Activated CD8-positive, alpha-beta memory T cell treated with anti-CD3 and anti-CD28 coated beads, Interleukin-2, amount 50 U/mL, for 48 hours (primary cell): ENCODE measurements at places on chromosomes 13 and 19.

GRCh38 chr19:43425567-43426392 is 11.1 kb downstream of the TEX101 start:
- DNase-seq: no peak

DNA sequence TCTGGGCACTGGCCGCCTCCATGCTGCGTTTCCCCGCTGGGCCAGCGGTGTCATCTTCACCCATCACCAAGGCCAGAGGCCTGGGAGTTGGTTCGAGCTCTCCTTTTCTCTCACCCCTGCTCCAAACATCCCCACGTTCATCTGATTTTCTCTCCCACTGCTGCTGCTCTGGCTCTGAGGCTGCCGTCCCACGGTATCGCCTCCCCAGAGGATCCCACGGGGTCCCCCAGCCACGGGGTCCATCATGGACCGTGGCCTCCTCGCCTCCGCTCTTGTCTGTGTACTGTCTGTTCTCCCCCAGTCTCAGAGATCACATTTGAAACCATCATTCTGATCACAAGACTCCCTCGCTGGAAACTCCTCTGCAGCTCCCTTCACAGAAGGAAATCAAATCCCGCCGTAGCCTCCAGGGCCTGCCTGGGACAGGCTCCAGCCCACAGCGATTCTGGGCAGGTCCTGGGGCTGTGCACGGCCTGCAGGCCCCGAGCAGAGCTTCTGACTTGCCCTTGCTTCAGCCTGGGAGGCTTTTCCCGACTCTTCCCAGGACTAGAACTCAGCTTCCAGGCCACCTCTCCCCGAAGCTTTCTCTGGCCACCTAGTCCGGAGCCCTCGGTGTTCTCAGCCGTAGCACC is 64.2 kb downstream of the SOX1 start:
- no peak for DNase-seq

GRCh38 chr13:42487221-42487620 is 86.7 kb upstream of the TNFSF11 start:
- DNase-seq: no peak

- no peak for DNase-seq
Measured at GRCh38 chr19:35395382-35396199, 24.7 kb downstream of the GPR42 start.

GRCh38 chr19:51259348-51260245 is 8.7 kb downstream of the SIGLECL1 start:
- peak; percentile 68 for DNase-seq

DNA sequence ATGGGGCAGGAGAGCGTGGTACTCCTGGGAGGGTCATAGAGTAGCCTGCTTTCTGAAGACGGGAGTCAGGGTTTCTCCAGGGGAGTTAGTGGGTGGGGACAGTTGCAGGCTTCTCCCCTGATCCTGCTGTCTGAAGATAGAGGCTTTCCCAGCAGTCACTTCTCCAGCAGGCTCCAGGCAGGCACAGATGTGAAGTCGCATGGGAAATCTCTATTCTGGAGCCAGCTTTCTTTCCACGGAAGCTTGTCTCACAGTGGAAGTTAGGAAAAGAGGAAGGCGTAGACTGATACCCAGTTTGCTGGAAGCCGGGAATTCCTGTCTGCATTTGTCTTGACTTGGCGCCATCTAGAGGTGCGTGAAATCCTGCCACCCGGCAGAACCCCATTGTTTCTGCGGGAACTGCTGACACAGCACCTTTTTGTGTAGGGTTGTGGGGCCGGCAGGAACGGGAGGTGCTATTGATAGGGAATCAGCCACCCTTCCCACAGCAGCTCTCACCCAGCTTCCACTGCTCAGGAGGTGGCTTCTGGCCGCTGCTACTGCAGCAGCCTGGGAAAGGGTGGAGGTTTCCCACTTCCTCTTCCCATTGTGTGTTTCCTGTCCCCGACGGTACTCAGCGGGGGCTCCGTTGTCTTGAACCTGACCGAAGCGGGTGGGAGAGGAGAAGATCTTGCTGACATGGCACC is 28.5 kb upstream of the NPAS1 start:
- peak; percentile 80 for DNase-seq

DNA sequence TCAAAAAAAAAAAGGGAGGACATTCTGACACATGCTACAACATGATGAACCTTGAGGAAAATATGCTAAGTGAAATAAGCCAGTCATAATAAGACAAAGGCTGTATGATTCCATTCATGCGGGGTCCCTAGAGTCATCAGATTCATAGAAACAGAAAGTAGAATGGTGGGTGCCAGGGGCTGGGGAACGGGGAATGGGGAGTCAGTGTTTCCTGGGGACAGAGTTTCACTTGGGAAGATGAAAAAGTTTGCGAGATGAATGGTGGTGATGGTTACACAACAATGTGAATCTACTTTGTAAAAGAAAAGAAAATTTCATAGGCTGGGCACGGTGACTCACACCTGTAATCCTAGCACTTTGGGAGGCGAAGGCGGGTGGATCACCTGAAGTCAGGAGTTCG is 6.1 kb upstream of the CLEC4G start:
- DNase-seq: no peak

GRCh38 chr13:50527188-50527587 is 316.3 kb downstream of the DLEU7 start:
- DNase-seq: no peak

DNA sequence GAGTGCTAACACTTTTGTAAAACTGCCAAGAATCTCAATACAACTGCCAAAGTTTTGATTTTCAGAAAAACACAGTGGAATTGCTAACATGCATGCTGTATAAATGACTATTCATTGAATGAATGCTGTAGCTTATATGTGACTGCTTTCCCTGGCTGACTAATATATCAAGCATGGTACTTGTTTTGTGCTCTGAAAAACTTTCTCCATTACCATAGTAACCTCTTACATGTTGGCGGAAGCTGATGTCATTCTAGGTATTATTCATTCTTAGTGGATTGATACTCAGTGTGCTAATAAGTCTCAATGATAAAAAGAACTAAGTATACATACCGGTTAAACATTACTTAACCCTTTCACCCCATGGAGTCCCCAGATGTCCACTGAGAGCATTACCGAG is 166.1 kb upstream of the MYO16 start:
- DNase-seq: no peak

GRCh38 chr13:22487932-22488331 is 692.8 kb upstream of the SGCG start:
- DNase-seq: no peak

DNA sequence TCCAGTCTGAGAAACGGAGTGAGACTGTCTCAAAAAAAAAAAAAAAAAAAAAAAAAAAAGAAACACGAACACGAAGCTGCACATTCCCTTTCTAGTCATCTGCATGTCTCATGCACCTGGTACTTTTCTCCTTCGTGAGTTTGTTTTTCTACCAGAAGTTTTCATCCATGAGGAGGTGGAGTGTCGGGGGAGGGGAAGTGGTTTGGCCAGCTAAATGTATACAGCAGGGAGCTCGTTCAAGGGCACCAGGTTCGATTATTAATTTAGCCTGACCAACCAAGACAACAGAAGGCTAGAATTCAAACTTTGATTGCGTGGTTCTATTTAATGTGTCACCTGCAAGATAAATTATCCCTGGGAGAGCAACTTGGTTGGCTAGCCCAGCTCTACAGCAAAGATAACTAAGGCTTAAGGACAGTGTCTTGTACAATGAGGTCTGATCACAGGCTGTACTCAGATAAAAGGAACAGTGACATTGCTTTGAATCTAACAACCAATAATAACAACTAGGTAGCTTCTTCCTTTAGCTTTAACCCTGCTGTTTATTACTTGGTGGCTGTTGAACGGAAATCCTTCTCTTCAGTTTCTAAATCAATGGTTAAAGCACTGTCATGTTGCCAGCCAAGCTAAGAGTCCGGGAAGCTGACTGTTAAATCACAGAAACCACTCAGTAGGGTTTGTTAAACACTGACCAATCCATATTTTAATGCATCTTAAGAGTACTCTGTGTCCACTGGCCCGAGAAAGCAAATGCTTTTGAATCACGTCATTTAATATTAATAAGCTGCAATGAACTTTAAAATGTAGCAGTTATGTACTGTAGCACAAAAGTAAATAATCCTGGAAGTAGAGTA is 98.4 kb upstream of the STARD13 start:
- DNase-seq: no peak
